ENCODE measurements at places on chromosomes 4 and X.

GRCh38 chrX:3582451-3582850 lies 131.0 kb downstream of the PRKX start:
- no peaks in the 10 kb centered on the region for H3K27me3 ChIP-seq
- H3K27ac ChIP-seq, result no peak overlapping the region
- no peaks in the 10 kb centered on the region for H3K36me3 ChIP-seq

- H3K27ac ChIP-seq, result no peak overlapping the region
- H3K4me3 ChIP-seq, result no peak overlapping the region
- no peaks in the 10 kb centered on the region for H3K27me3 ChIP-seq
- DNase-seq, result no peak
- no peaks in the 10 kb centered on the region for H3K36me3 ChIP-seq
- no peaks in the 10 kb centered on the region for H3K4me1 ChIP-seq
Observed at GRCh38 chr4:39166177-39166576, 16.2 kb upstream of the WDR19 start.

GRCh38 chr4:149176039-149176438 lies 639.6 kb downstream of the IQCM start:
- no peaks in the 10 kb centered on the region for H3K36me3 ChIP-seq
- no peak overlapping the region for H3K27ac ChIP-seq
- H3K4me1 ChIP-seq, result no peaks in the 10 kb centered on the region
- no peak for DNase-seq

GRCh38 chr4:158253350-158253980 lies 43.2 kb downstream of the TMEM144 start:
- H3K27ac ChIP-seq, result no peak overlapping the region
- H3K4me3 ChIP-seq, result no peak overlapping the region
- no peaks in the 10 kb centered on the region for H3K4me1 ChIP-seq
- DNase-seq, result no peak

GRCh38 chr4:90137555-90137954 lies 10.4 kb downstream of the CCSER1 start:
- H3K27me3 ChIP-seq, result no peaks in the 10 kb centered on the region
- H3K4me1 ChIP-seq, result no peaks in the 10 kb centered on the region
- H3K27ac ChIP-seq, result no peak overlapping the region
- no peak overlapping the region for H3K4me3 ChIP-seq
- no peaks in the 10 kb centered on the region for H3K36me3 ChIP-seq

- H3K36me3 ChIP-seq, result no peaks in the 10 kb centered on the region
- no peaks in the 10 kb centered on the region for H3K4me1 ChIP-seq
- no peak overlapping the region for H3K4me3 ChIP-seq
- H3K27ac ChIP-seq, result no peak overlapping the region
Observed at GRCh38 chrX:43716696-43717095, 60.6 kb downstream of the MAOA start.

GRCh38 chr4:24279469-24279868 lies 304.9 kb downstream of the DHX15 start:
- no peaks in the 10 kb centered on the region for H3K27me3 ChIP-seq
- H3K36me3 ChIP-seq, result no peaks in the 10 kb centered on the region
- no peak for DNase-seq

- no peaks in the 10 kb centered on the region for H3K4me1 ChIP-seq
- DNase-seq, result no peak
- no peak overlapping the region for H3K27ac ChIP-seq
- no peaks in the 10 kb centered on the region for H3K36me3 ChIP-seq
Observed at GRCh38 chr4:176718881-176719280, 73.8 kb downstream of the VEGFC start.

DNA sequence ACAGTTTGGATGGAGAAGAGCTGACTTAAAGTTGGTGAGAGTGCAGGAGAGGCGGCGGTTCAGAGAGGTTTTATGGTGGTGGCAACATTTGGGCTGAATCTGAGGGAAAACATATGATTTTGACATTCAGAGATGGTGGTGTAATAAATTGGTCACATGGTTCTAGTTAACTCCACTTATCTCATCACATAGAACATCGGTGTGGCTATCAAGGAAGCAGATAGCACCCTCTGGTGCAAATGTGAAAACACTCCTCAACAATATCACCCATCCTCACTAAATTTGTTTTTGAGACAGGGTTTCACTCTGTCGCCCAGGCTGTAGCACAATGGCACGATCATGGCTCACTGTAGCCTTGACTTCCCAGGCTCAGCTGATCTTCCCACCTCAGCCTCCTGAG lies 28.8 kb downstream of the SUPT20HL2 start:
- no peaks in the 10 kb centered on the region for H3K4me1 ChIP-seq
- H3K36me3 ChIP-seq, result no peaks in the 10 kb centered on the region
- no peak overlapping the region for H3K27ac ChIP-seq
- H3K4me3 ChIP-seq, result no peak overlapping the region
- no peaks in the 10 kb centered on the region for H3K27me3 ChIP-seq

GRCh38 chr4:65023081-65023480 lies 613.8 kb upstream of the TECRL start:
- H3K27me3 ChIP-seq, result no peaks in the 10 kb centered on the region
- H3K27ac ChIP-seq, result no peak overlapping the region

GRCh38 chrX:3393581-3394111 lies 47.2 kb upstream of the MXRA5 start:
- no peaks in the 10 kb centered on the region for H3K27me3 ChIP-seq
- no peaks in the 10 kb centered on the region for H3K4me1 ChIP-seq

GRCh38 chr4:138833974-138834373 lies 181.6 kb upstream of the NOCT start:
- H3K27me3 ChIP-seq, result no peaks in the 10 kb centered on the region
- H3K4me3 ChIP-seq, result no peak overlapping the region
- no peaks in the 10 kb centered on the region for H3K36me3 ChIP-seq
- H3K27ac ChIP-seq, result no peak overlapping the region
- H3K4me1 ChIP-seq, result no peaks in the 10 kb centered on the region
- no peak for DNase-seq

GRCh38 chr4:154692304-154692818 lies 51.4 kb upstream of the LRAT start:
- no peak overlapping the region for H3K27ac ChIP-seq
- H3K4me3 ChIP-seq, result no peak overlapping the region
- DNase-seq, result no peak
- no peaks in the 10 kb centered on the region for H3K36me3 ChIP-seq
- no peaks in the 10 kb centered on the region for H3K4me1 ChIP-seq

DNA sequence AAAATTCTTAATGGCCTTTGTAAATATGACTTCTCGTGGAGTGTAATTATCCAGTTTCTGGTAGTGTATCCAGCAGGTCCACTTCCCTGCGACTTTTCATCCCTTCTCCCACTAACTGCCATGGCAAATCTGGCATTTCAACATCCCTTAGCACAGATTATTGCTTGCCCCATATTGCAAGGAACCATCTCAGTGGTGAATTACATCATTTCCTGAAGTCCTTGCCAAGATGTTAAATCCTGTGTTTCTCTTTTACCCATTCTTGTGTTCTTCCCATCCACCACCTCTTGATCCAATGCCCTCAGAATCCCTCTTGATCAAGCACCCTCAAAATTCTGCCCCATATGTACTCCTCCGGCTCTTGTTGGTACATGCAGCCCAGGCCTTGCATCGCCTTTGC lies 88.1 kb upstream of the ZNF81 start:
- H3K27me3 ChIP-seq, result no peaks in the 10 kb centered on the region
- no peak for DNase-seq
- no peaks in the 10 kb centered on the region for H3K36me3 ChIP-seq
- H3K27ac ChIP-seq, result no peak overlapping the region

GRCh38 chr4:128517739-128518510 lies 230.3 kb upstream of the PGRMC2 start:
- peaks cover 2% of the 10 kb centered on the region for H3K4me1 ChIP-seq
- no peaks in the 10 kb centered on the region for H3K27me3 ChIP-seq
- H3K36me3 ChIP-seq, result no peaks in the 10 kb centered on the region
- no peak overlapping the region for H3K27ac ChIP-seq

DNA sequence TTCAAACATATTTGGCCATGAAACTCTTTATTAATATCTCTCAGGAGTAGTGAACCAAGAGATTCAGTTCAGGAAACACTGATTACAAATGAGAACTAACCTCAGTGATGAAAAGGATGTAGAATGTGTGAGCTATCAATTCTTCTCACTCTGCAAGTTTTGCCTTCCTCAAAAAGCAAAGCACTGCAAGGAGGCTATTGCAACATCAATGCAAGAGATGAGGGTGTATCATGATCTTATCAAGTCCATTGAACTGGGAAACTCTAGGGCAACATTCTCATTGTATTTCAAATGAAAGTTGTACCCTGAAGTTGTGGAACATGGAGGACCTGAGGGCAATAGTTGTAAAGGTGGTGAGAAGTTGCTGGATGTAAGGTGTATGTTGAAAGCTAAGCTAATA lies 56.4 kb upstream of the VEGFC start:
- no peaks in the 10 kb centered on the region for H3K4me1 ChIP-seq
- H3K4me3 ChIP-seq, result no peak overlapping the region
- no peak for DNase-seq
- no peaks in the 10 kb centered on the region for H3K27me3 ChIP-seq
- H3K27ac ChIP-seq, result no peak overlapping the region

- no peaks in the 10 kb centered on the region for H3K27me3 ChIP-seq
- H3K27ac ChIP-seq, result no peak overlapping the region
- H3K4me3 ChIP-seq, result no peak overlapping the region
Observed at GRCh38 chr4:152374153-152374552, 161.7 kb downstream of the FBXW7 start.

DNA sequence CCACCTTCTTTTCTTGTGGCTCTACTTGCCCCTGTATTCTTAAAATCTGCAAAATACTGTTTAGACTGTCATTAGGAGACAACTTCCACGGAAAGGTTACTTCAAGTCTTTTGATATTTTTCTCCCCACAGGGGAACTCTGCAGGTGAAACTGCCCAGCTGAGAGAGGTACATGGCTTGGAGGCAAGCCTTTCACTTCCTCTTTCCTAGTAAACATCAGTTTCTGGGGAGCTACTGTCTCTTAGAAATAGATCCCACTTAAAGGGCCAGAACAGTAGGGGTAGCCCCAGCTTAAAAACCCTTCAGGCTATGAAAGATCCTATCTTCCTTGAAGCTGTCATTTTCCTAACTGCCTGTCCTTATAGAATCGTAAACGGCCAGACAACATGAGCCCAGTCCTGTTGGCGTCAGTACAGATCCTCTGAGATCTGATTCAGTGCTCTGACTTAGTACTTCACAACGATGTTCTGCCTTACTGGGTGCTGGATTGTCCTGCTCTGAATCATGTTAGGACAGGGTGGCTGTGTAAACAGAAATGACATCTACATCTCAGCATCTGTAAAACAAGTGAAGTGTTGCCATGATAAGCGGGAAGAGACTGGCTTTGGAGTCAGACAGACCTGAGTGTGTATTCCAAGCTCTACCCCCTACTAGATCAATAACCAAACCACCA lies 102.1 kb downstream of the ITIH6 start:
- no peak for DNase-seq
- H3K36me3 ChIP-seq, result no peaks in the 10 kb centered on the region
- H3K27ac ChIP-seq, result no peak overlapping the region
- H3K4me3 ChIP-seq, result no peak overlapping the region

GRCh38 chr4:95165926-95166524 lies 382.7 kb downstream of the UNC5C start:
- no peak overlapping the region for H3K27ac ChIP-seq
- H3K36me3 ChIP-seq, result no peaks in the 10 kb centered on the region
- no peak overlapping the region for H3K4me3 ChIP-seq
- peaks cover 3% of the 10 kb centered on the region for H3K4me1 ChIP-seq

- H3K27me3 ChIP-seq, result no peaks in the 10 kb centered on the region
- no peaks in the 10 kb centered on the region for H3K4me1 ChIP-seq
- no peaks in the 10 kb centered on the region for H3K36me3 ChIP-seq
- no peak for DNase-seq
- no peak overlapping the region for H3K4me3 ChIP-seq
Observed at GRCh38 chrX:100995469-100995868, 26.0 kb downstream of the ARL13A start.

GRCh38 chrX:152989292-152989658 lies 4.6 kb downstream of the PNMA5 start:
- peaks cover 8% of the 10 kb centered on the region for H3K4me1 ChIP-seq
- no peak overlapping the region for H3K27ac ChIP-seq
- DNase-seq, result no peak
- no peak overlapping the region for H3K4me3 ChIP-seq
- H3K36me3 ChIP-seq, result no peaks in the 10 kb centered on the region

DNA sequence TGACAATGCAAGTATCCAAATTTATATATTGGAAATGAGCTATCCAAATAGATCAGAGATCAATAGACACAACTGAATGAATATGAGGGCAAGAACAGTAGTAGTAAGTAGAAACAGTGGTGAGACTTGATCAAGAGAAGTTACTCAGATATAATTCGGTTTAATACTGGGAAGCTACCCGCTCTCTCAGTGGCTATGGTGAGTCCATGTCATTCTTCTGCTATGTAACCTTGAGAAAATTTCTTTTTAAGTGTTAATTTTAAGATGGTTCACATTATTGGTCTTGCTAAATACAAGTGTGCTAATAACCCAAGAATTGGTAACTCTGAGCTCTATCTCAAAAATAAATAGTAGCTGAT lies 53.6 kb downstream of the LEF1 start:
- H3K4me3 ChIP-seq, result no peak overlapping the region
- no peak for DNase-seq
- no peak overlapping the region for H3K27ac ChIP-seq
- H3K4me1 ChIP-seq, result no peaks in the 10 kb centered on the region
- no peaks in the 10 kb centered on the region for H3K36me3 ChIP-seq
- H3K27me3 ChIP-seq, result no peaks in the 10 kb centered on the region

DNA sequence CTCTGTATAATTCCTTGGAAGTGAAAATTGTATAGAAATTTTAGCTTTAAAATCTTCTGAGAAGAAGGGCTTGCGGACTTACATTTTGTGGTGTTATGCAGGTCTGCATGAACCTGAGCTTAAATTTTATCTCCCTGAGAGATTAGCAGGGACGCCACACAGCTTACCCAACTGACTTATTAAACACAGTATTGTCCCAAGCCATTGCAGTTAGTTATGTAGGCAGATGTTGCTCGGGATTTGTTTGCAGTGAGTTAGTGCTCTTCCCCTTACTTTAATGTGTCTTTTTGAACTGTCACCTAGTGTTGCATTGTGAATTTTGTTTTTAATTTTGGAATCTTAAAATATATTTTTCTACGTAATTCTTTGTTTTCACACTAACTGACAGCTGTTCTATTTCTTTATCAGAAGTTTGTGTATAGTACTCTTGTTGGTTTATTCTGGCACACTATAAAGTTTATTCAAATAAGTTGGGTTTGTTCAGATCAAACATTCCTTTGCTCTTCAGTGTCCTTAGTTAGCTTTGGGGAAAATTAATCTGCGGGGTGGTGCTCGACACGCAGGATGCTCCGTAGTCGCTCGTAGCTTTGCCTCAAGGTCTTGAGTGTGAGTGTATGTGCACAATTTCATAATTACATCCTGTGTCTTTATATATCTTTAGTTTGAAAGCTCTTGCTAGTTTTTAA lies 145.4 kb downstream of the STIM2 start:
- no peaks in the 10 kb centered on the region for H3K4me1 ChIP-seq
- H3K27ac ChIP-seq, result no peak overlapping the region
- no peak overlapping the region for H3K4me3 ChIP-seq
- no peak for DNase-seq

GRCh38 chr4:37279894-37280592 lies 35.5 kb downstream of the NWD2 start:
- H3K4me1 ChIP-seq, result no peaks in the 10 kb centered on the region
- no peaks in the 10 kb centered on the region for H3K36me3 ChIP-seq
- no peak for DNase-seq
- H3K27ac ChIP-seq, result no peak overlapping the region
- no peaks in the 10 kb centered on the region for H3K27me3 ChIP-seq

GRCh38 chrX:16440446-16440845 lies 209.5 kb upstream of the S100G start:
- no peaks in the 10 kb centered on the region for H3K27me3 ChIP-seq
- no peaks in the 10 kb centered on the region for H3K4me1 ChIP-seq
- H3K4me3 ChIP-seq, result no peak overlapping the region
- H3K27ac ChIP-seq, result no peak overlapping the region
- no peaks in the 10 kb centered on the region for H3K36me3 ChIP-seq

Measured in H1 (cell line).